ENCODE measurements at places on chromosomes 7 and 10.

GRCh38 chr7:12158334-12159060 is 52.6 kb upstream of the TMEM106B start:
- ATAC-seq: no peak

DNA sequence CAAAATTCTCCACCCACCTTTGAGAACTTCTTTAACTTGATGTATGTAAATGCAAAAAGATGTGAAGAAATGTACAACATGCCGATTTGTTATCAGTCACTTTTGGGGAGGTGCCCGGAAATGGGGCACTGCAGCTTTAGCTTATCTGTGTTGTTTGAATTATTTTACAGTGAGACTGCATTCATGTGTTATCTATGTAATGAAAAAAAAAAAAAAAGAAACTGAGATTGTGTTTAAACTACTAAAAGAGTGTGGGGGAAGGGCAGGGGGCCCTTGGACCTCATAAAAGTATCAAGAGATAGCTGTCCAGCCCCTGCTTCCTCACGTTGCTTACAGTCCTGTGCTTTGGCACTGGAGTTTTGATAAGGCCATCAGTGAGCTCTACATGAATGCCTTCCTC is 259.4 kb downstream of the STK31 start:
- no peak for ATAC-seq

GRCh38 chr10:3094609-3095036 is 27.3 kb downstream of the PFKP start:
- no peak for ATAC-seq

DNA sequence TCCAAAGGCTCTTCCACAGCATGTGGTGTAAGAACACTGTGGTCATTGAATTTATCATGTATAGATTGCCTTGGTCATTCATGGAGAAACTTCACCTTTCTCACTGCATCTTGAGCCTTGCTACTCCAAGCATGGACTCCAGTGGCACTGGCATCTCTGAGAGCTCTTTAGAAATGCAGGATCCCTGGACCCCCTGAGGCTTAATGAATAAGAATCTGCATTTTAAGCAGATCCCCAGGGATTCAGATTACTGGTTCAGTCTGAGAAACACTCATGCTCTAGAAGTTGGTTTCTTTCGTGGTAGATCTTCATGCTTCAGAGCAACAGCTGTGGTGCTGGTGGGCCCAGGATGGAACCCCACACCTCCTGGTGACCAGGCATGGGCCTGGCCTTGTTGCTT is 63.2 kb downstream of the CFAP58 start:
- no peak for ATAC-seq

GRCh38 chr7:139937715-139938114 is 108.7 kb downstream of the TBXAS1 start:
- ATAC-seq: no peak

- ATAC-seq: no peak
These were observed 275.2 kb downstream of the PCDH15 start for GRCh38 chr10:54525816-54526215.

DNA sequence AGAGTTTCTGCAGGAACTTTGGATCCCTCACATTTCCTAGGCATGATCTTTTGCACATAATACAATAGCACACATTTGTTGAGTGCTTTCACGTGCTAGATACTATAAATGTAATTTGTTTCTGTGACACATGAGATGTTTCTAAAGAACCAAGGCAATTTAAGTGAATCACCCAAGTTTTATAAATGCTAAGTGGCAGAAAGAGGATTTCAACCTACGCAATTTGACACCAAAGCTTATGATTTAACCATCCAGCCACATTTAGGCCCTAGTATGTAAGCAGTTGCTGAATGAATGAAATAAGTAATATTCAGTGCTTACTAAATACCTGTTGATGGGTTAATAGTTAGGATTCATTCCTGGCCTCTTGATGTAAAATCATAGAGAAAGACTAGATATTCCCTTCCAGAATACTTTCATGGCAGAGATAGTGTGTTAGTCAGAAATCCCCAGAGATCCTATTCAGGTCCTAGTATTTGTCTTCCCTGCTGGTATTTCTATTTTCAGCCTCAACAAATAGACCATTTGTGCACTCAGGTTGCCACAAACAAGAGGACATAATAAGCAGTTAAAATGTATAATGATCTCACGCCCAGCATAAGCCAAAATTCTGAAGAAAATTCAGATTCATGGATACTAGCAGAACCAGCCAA is 572.6 kb downstream of the IPMK start:
- ATAC-seq: no peak

GRCh38 chr7:904847-905246 is 28.5 kb downstream of the GET4 start:
- ATAC-seq: peak; percentile 14

DNA sequence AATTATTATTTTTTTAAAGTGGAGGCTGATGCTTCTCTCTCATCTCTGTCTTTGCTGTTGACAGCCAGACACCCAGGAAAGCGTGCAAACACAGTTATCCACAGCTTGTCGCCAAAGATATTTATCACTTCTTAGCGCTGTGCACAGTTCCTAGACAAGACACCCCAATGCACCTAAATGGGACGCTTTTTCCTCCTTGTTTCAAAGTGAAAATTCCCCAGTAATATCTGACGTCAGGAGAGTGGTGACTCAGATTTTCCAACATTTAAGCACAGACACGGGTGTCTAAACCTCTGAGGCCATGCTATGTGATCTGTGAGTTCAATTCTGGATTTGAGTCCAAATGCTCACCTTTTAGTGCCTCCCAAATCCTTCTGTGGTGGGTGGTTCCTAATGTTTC is 151.6 kb downstream of the EMX2 start:
- no peak for ATAC-seq

DNA sequence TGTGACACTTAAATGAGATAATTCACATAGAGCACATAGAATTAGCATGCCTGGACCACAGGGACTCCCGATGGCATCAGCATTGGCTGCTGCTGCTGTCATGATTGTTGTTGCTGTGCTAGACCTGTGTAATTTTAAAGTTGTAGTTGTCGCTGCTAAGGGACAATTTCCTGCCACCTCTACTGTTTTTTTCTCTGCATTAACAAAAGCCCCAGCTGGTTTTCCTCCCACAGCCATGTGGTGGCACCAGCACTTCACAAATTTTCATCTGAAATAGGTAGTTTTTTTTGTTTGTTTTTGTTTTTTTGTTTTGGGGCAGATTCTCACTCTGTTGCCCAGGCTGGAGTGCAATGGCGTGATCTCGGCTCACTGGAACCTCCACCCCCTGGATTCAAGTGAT is 25.4 kb upstream of the PRXL2A start:
- no peak for ATAC-seq

DNA sequence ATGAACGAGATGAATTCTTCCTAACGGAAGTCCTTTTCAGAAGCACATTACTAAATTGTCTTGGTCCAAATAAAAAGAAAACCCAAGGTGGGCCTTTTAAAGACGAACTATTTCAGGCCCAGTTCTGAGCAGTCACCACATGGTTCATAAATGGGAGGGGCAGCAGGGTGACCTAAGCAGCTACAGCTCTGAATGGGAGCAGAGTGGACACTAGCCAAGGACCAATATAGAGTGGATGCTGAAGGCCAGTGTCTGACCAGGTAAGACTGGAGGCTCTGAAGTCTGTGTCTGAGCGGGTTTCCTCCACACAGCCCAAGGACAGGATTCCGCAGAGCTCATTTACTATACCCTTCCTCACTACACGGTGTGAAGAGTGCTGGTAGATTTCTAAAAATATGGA is 159.1 kb downstream of the TMEM26 start:
- peak; percentile 63 for ATAC-seq

GRCh38 chr10:102509387-102509786 is 5.6 kb downstream of the SUFU start:
- no peak for ATAC-seq

DNA sequence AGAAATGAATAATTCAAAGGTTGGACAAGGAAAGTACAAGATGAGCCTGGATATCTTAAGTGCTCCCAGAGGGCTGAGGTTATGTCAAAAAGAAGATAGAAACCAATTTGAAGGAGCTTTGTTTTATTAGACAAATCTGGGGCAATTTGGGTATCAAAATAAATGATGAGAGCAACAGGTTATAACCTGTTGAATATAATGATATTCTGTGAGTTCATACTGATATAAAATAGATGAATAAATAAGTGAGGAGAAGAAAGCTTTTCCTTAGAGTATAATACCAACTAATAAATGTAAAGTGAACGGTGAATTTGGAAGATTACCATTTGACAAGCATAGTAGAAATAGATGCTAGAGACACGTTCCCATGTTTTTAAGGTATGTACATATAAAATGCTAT is 544.2 kb upstream of the ANKRD30A start:
- ATAC-seq: no peak

GRCh38 chr10:132193907-132194552 is 7.3 kb downstream of the DPYSL4 start:
- ATAC-seq: no peak

DNA sequence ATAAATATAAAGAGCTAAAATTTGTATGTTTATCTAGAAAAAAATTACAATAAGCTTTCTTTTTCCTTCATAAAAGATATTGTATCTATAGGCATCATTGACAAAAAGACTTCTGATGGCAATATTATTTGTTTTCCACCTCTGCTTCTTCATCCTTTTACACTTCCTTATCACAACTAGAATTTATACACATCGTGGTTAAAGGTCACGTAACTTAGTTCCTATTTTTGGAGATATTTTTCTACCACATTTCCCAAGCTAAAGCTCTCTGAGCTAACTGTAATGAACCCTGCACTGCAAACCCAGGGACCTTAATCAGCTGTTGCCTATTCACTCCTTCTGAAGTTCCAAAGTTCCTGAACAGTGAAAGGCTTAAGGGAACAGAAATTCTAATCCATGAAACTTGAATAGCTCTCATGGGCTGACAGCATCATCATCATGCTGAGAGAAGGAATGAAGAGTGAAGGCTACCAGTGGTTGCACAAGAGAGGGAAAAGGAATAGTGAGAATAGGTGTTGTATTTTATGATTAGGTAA is 106.1 kb upstream of the SLC13A1 start:
- ATAC-seq: no peak

- ATAC-seq: no peak
These were observed 221.5 kb downstream of the INHBA start for GRCh38 chr7:41481353-41481752.

- peak; percentile 34 for ATAC-seq
These were observed 42.8 kb downstream of the GLI3 start for GRCh38 chr7:42194238-42194637.

DNA sequence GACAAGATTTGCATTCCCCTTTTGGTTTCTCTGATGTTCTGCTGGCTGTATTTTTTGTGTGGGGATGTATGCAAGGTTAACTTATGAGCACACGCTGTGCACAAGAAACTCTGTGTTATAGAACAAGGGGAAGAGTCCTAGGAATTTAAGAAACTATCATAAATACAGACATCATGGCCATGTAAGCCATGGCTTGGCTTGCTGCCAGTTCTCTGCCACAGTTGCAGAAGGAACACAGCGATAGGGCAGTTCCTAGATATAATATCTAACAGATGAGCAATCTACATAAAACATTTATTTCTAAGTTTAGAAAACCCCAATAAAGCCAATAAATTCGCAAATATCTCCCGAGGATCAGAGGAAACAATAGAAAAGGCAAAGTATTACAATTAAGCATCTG is 153.3 kb downstream of the LRRTM3 start:
- no peak for ATAC-seq

DNA sequence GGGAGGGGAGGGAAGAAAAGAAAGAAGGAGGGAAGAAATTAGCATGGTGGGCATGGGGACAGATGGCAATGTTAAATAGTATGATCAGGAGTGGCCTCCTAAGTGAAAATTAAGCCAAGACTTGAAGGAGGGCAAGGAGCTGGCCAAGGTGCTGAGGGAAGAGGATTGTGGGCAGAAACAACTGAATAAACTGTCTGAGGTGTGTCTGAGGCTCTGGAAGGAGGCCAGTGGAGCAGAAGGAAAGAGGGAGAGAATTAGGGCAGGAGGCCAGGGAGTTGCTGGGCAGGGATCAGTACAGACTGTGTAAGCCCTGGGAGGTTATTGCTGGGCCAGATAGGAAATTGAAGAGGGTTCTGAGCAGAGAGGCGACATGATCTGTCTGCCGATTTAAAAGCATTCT is 40.6 kb upstream of the VKORC1L1 start:
- ATAC-seq: no peak

DNA sequence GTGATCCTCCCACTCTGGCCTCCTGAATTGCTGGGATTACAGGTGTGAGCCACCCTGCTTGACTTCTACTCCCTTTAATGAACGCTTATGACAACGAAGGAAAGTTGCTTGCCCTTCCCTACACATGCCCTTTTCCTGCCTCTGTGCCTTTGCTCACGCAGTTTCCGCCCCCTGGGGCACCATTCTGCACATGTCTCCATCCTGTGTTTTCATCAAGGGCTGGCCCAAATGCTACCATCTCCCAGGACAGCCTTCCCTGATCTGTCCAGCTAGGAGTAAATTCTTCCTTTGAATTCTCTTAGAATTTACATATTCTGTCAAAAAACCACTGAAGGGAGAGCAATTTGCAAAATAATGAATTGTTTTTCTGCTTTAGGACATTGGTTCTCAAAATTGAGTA is 50.0 kb upstream of the KMT2C start:
- ATAC-seq: no peak

- ATAC-seq: peak; percentile 53
These were observed 1.9 kb downstream of the TTYH3 start for GRCh38 chr7:2633538-2634266.

DNA sequence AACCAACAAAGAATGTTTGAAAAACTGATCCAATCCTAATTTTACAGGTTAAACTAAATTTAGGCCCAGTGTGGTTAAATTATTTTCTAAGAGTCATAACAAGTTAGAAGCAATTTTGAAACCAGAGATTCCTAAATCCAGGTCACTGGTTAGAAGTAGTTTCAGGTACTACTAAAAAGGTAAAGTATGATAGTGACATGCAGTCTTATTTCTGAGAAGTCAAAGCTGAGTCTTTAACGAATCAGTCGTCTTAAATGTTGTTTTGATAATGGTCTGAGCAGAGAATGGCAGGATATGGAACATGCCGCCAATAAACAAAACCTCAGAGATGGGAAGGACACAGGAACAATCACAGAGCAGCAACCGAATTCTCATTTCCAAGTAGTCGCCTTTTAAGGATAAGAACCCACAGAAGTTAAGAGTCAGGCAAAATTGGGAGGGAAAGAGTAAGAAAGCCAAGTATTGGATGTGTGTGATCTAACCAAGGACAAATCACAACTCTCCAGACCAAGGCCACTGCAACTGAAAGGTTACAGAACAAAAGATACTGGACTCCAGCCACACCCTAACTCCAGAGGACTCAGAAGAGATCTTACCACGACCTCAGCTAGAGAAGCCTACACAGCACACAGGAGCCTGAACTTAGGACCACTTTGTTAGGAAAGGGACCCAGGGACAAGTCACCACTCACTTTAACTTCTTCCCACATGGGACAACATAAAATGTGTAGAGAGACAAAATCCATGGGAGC is 19.7 kb downstream of the TMEM243 start:
- no peak for ATAC-seq

GRCh38 chr10:77127243-77127642 is 510.4 kb downstream of the KCNMA1 start:
- ATAC-seq: no peak

GRCh38 chr7:30831227-30831626 is 60.0 kb downstream of the MINDY4 start:
- no peak for ATAC-seq

DNA sequence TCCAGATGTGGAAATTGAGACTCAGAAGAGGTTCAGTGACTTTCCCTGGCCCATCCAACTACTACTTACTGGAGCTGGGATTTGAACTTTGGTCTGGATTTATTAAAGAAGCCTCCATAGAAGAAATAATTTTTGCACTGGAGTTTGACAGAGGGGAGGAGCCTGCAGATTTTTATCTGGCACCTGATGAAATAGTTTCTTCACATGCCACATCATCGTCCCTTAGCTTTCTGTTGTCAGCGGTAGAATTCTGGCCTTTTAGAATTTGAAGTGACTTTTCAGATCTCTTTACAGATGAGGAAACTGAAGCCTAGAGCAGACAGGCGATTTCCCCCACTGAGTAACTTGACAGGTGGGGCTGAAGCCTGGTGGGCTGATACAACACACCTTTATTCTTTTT is 233.5 kb downstream of the LRMDA start:
- no peak for ATAC-seq
